ENCODE measurements at places on chromosomes 1 and 21.
A peak's percentile ranks its signal among the peaks of the same experiment; 100 is the strongest.

DNA sequence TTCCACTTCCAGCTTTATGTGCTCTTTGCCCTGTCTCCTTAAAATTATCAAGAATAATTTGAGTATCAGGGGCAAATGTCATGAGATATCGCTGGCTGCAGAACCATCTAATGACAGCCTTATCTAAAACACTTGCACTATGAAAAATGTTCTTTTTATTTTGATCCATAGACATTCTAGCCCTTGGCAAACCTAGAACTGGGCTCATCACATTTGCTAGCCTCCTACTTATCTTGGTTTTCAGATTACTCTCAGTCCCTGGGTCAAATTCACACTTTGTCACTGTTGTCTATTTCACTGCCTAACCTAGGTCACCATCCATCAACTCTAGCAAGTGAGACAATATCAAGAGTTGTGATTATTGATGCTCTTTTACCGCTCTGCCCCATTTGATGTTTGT, 59.9 kb upstream of the IPO9 start:
- no peak for DNase-seq

DNA sequence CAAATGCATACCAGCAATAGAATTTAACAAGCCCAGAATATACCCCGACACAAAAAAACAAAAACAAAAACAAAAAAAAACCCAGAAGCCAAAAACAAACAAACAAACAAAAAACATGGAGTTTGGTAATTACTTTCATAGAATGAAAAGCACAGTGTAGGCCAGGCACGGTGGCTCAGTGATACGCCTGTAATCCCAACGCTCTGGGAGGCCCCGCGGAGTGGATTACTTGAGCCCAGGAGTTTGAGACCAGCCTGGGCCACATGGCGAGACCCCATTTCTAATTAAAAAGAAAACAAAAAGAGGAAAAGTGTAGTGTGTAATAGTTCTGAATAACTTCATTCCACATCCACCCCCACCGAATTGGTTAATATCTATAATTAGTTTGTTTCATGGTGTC, 1265.7 kb downstream of the NCAM2 start:
- DNase-seq = no peak

- peak; percentile 30 for DNase-seq
Measured at GRCh38 chr1:67735806-67736627, 51.0 kb downstream of the GADD45A start.

DNA sequence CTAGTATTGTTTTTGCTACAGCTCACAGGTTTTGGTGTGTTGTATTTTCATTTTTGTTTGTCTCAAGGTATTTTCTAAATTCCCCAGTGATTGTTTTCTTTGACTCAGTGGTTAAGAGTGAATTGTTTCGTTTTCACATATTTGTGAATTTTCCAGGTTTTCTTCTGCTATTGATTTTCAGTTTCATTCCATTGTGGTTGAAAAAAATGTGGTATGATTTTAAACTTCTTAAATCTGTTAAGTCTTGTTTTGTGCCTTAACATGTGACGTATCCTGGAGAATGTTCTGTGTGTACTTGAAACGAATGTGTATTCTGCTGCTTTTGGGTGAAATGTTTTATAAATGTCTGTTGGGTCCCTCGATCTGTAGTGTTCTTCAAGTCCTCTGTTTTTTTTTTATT, 117.9 kb downstream of the KIF26B start:
- no peak for DNase-seq

DNA sequence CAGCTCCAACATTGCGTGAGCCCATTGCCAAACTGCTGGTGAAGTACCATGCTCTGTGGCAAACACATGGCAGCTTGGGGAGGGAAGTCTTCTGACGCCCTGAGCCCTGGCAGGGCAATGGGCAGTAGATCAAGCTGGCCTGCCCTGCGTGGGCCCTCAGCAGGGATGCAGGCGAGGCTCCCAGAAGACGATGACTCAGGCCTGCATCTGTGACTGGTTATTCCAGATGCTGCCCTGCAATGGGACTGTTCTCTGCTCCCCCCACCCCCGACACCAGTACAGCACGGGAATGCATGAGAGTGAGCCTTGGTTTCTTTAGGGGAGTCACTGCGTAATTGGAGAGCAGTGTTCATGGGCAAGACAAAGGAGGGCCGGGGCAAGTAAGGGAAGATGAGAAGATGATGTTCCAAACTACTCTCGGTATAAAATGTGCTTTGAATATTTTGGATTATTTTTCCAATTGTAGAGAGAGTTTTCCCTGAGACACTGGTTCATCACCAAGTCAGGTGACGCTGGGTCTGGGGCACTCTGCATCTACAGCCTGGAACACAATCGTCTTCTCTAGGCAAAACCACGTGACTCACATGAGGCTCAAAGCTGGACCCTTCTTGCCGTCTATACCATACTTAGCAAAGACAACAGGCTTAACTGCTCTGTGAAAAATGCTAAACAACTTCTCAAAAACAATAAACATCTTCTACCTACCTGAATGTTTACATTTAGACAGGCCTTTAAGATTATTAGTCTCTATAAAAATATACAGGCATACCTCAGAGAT, 9.0 kb upstream of the C1orf198 start:
- no peak for DNase-seq

DNA sequence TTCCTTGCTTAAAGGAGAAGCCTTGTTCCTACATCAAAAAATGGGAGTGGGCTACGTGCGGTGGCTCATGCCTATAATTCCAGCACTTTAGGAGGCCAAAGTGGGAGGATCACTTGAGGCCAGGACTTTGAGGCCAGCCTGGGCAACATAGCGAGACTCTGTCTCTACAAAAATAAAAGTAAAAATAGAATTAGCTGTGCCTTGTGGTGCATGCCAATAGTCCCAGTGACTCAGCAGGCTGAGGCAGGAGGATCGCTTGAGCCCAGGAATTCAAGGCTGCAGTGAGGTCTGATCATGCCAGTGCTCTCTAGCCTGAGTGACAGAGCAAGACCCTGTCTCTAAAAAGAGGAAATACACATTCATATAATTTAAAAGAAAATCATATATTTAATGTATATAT, 127.1 kb downstream of the C1orf21 start:
- DNase-seq = no peak

GRCh38 chr21:42191696-42192595, 27.0 kb upstream of the ABCG1 start:
- no peak for DNase-seq
